ENCODE measurements at places on chromosomes 7 and 10.

GRCh38 chr10:75117995-75118394 lies 6.5 kb downstream of the SAMD8 start:
- no peak for DNase-seq

DNA sequence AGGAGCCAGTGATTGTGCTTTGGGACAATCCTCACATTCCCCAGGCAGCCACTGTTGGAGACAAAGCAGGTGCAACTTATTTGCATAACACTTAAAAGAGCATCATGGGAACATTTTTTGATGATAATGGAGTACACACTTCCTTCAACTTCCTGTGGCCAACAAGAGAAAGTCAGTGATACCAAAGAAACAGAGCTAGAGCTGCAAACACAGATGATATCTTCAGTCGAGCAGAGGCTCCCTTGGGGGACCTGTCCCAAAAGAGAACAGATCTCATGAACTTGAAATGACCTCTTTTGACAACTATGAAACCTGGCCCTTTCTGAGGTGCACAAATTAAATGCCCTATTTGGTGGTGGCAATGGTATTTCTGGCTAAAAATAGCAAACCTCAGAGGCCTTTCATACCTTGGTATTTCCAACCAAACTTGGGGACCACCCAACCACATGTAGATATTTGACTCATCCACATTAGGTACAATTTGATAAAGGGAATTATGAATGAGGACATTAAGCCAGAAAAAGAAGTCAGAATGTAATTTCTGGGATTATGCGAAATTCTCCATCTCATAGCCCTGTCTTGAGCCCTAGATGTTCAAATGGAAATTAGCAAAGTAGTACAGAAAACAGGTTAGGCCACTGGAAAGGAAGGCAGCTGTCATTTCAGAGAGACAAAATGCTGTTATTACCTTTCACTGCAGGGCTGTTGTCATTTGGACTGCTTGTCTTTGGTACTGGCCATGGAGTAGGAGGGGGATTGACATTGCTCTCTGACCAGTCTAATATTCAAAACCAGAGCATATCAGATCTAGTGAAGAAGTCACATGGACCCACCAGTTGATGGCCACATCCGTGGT lies 146.2 kb downstream of the ICA1 start:
- DNase-seq, result no peak

- DNase-seq, result no peak
Measured at GRCh38 chr7:47335071-47335470, 246.8 kb downstream of the TNS3 start.

- DNase-seq, result no peak
Measured at GRCh38 chr7:102427019-102427405, 6.4 kb upstream of the ORAI2 start.

DNA sequence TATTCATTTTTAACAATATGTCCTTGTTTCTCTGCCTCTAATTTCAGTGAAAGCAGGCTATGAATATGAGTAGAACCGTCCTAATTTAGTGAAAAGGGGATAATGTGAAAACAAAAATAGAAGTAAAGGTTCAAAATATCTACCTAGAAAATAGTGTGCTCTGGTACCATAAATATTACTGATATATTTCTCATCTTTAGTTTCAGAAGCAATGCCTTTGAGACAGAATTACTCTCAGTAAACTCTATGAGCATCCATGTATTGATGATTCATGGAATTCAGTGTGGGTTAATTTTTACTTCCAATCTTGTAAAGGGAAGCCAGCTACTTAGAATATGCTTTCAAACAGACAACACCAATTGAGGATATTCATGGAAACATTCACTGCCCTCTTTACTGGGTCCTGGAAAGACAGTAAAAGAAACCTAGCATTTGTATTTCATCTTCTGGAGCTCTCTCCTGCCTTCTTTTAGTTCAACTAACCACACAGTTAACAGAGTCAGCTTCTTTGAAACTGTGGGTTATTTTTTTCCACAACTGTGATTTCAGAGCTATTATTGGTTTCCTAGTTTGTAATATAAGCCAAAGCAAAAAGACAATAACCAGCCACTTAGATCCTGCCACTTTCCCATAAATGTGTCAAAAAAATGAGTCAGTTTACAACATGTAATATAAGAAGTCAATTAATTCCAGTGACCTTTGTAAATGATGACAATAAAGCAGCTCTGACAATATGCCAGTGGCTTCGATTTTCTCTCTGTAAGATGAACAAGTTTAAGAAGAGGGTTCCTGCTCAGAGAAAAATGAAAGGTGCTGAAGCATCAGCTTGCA lies 1.7 kb downstream of the LRRN3 start:
- DNase-seq, result no peak

DNA sequence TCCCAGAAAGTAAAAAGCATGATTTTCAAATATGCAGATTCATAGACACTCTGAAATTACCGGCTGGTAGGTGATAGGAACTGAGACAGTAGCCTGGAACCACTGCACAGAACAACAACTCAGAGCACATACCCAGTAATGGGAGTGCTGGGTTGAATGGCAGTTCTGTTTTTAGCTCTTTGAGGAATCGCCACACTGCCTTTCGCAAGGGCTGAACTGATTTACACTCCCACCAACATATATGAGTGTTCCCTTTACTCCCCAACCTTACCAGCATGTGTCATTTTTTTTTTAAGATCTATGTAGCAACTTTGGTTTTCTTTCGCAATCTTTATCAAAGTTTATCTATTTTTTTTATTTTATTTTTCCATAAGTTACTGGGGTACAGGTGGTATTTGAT lies 358.8 kb downstream of the CALN1 start:
- DNase-seq, result no peak

DNA sequence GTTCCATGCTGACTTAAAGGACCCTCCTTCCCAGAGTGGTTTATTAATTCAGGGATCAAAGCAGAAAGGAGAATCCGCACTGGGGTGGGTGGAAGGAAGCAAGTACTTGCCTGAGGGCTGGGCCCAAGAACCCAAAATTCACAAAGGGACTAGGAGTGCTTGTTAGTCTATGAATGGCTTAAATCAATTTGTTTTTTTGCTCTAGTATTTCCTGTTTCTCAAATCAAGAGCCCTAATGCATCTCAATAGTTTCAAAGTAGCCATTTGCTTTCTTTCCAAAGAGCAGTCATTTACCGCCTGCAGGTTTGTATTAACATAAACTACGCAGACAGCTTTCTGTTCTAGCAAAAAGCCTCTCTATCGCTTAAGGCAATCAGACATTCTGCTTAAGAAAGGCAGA lies 44.2 kb upstream of the SLC35G1 start:
- no peak for DNase-seq

All from tibial nerve (tissue), 4 donors.